ENCODE measurements at places on chromosomes 3 and 15.
A peak's percentile ranks its signal among the peaks of the same experiment; 100 is the strongest.

- DNase-seq: no peak
Observed at GRCh38 chr15:74167891-74168331, 5.6 kb upstream of the ISLR start.

- no peak for DNase-seq
Observed at GRCh38 chr3:25384471-25384870, 43.6 kb upstream of the RARB start.

- DNase-seq: no peak
Observed at GRCh38 chr15:57235186-57235585, 141.1 kb upstream of the CGNL1 start.

DNA sequence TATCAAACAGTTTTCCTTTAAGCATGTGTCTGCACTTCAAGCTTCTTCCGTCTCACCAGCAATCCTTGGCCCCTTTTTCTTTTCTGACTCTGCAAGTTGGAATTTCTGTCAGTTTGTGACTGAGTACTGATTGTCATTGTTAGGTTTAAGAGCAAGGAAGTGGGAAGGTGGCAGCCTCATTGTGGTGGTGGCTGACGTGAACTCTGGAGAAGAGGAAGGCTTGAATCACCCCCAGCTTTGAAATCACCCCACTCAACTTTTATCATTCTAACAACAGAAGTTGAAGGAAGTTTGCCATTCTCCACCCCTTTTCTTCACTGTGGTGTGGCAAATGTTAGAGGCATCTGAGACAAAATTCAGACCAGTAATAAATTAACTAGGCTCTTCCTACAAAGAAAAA is 231.6 kb upstream of the AGTR1 start:
- DNase-seq: no peak

DNA sequence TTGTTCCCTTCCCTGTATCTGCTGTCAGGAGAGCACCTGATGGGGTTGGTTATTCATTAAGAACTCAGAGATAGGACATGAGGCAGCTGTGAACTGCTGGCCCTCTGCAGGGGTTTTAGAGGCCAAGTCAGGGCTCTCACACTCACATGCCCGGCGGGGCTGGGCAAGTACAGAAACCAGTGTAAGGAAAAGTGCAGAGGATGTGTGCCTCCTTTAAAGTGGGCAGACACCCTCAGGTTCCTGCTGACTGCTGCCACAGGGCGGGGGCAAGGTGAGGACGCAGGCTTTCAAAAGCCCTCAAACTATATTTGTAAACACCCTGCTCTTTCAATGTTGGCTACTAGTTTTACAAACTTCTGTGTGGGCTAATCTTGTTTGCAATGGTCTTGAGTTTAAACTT is 22.4 kb downstream of the CXCR6 start:
- peak; percentile 39 for DNase-seq

DNA sequence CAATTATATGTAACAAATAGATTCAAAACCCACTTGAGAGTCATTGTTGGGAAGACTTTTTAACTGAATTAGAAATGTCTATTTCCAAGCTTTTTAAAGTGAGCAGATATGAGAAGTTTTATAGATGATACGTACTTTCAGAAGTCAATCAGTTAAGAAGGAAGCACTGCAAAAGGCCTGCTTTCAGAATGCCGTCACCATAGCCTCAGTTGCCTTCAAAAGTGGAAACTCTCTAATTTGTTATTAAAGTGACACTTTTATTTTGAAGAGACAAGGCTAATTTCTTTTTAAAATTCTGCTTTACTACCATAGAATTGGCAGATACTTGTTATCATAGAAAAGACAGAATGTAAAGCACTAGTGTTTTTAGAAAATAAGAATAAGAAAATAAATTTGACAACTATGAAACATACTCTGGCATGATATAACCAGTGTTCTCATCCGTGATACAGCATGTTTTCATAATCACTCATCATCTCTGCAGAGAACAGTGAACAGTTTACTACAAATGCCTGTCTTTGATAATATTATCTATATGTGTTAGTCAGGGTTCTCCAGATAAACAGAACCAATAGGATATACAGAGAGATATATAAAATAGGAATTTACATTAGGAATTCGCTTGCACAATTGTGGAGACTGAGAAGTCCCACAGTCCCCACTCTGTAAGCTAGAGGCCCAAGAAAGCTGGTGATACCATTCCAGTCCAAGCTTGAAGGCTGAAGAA is 7.0 kb upstream of the PLD1 start:
- no peak for DNase-seq

GRCh38 chr3:83096-83495 is 113.5 kb upstream of the CHL1 start:
- DNase-seq: no peak

GRCh38 chr3:105780107-105780506 is 88.7 kb downstream of the CBLB start:
- no peak for DNase-seq

- no peak for DNase-seq
Observed at GRCh38 chr3:26704736-26705135, 82.2 kb downstream of the LRRC3B start.

- no peak for DNase-seq
Observed at GRCh38 chr3:114686621-114687020, 392.8 kb downstream of the TIGIT start.

DNA sequence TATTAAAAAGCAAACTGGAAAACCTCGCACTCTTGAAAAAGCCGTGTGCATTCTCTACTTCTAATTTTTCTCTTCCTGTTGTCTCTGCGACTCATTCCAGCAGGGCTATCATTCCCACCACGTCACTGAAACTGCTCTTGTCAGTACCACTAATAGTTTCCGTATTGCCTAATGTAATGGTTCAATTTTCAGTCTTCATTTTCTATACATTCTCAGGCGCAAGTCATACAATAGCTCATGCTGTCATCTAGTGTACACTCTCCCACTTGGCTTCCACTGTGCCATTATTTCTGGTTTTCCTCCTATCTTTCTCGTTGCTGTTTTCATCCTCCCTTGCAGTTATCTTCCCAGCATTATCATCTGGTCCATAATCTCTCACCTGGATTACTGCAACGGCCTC is 160.2 kb downstream of the SPATA16 start:
- DNase-seq: no peak

DNA sequence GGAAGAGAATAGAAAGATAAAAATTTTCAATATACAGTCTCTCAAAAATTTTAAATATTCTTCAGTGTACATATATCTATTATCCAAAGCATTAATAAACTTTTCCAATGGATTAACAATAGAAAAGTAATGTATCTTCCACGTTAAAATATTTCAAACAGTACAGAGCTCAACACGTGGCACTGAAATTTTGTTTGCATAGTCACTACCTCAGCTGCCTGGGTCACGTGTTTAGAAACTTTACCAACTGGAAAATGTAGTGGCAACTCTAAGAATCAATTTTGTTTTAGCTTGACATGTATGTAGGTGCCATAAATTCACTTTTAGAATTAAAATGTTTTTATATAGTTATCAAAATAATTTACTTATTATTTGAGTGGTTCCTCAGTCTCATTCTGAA is 85.3 kb downstream of the CNTN3 start:
- no peak for DNase-seq

- DNase-seq: no peak
Observed at GRCh38 chr3:149581248-149581647, 76.6 kb downstream of the WWTR1 start.

- no peak for DNase-seq
Observed at GRCh38 chr3:180401226-180401625, 200.7 kb upstream of the TTC14 start.

DNA sequence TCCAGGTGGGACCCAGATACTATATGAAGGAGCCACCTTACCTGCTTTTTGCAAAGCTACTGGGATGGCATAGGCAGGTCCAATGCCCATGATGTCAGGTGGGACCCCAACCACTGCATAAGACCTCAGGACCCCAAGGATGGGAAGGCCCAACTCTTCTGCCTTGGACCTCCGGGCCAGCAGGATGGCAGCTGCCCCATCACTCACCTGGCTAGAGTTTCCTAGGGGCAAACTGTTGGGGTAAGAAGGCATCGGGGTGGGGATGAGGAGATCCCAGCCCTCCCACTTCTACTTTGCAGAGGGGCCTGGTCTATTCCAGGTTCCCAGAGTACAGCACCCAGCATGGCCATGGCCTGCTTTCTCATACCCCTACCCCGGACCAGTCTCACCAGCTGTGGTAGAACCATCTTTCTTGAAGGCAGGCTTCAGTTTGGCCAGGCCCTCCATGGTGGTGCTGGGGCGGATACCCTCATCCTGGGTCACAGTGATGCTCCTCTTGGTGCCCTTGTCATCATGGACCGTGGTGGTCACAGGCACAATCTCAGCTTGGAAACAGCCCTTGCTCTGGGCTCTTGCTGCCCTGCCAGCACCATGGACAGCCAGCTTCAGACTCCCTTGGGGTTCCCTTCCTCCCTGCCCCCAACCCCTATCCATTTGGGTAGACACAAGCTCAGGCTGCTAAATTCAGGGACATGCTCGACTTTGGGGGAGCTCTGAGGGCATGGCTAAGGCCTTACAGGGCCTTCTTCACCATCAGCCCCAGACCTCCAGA is 10.6 kb downstream of the ACAA1 start:
- DNase-seq: no peak

- no peak for DNase-seq
Observed at GRCh38 chr15:99996660-99997059, 263.4 kb upstream of the LYSMD4 start.

GRCh38 chr15:95558131-95558530 is 772.4 kb upstream of the NR2F2 start:
- no peak for DNase-seq

DNA sequence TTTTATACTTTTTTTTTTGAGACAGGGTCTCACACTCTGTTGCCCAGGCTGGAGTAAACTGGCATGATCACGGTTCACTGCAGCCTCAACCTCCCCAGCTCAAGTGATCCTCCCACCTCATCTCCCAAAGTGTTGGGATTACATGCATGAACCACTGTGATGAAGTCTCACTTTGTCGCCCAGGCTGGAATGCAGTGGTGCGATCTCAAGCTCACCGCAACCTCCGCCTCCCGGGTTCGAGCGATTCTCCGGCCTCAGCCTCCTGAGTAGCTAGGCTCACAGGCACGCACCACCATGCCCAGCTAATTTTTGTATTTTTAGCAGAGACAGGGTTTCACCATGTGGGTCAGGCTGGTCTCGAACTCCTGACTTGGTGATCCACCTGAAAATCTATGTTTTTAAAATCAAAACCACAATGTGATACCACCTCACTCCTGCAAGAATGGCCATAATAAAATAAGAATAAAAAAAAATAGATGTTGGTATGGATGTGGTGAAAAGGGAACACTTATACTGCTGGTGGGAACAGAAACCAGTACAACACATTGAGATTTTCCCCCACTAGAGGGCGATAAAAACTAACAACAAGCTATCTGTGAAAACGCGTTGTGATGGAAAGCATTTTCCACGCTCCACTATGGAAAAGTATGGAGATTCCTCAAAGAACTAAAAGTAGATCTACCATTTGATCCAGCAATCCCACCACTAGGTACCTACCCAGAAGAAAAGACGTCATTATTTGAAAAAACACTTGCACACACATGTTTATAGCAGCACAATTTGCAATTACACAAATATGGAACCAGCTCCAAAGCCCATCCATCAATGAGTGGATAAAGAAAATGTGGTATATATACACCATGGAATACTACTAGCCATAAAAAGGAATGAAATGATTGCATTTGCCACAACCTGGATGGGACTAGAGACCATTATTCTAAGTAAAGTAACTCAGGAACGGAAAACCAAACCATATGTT is 26.8 kb upstream of the OCA2 start:
- DNase-seq: peak; percentile 56

DNA sequence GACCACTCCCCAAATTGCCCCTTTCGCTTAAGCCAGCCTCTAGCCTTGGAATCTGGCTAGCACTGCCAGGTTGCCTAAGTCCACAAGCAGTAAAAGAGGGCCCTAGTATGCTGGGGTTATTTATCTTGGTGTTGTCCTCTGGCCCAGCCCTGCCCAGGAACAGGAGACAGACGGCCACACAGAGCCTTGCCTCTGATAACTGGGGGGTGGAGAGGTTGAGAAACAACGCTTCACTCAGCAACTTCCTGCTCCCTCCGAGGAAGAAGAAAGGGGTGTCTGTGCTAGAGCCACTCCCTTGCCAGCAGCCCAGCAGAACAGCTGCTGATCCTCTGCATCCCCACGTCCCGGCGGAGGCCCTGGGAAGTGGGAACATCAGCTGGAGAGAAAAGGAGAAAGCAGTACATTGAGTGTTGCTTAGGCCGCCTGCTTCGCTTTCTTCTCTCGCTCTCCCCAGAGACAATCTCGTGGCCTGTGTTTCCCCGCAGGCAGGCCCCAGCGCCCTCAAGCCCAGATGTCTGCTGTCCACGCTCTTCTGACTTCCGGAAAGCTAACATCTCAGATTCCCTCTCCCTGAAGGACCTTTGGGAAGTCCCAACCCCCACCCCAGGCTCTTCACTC is 22.6 kb upstream of the C3orf70 start:
- no peak for DNase-seq

All from CD4-positive, alpha-beta T cell treated with Interleukin-17A for 1 hour (primary cell).